ENCODE measurements at places on chromosomes 5 and 9. TPM values are rescaled to one million over a fixed set of nuclear protein-coding genes. Genes with fewer than 3 reads are reported as not detected.

The CBY3 gene
- not detected for total RNA-seq

The PAPPA gene
- 219 TPM for total RNA-seq

DNA sequence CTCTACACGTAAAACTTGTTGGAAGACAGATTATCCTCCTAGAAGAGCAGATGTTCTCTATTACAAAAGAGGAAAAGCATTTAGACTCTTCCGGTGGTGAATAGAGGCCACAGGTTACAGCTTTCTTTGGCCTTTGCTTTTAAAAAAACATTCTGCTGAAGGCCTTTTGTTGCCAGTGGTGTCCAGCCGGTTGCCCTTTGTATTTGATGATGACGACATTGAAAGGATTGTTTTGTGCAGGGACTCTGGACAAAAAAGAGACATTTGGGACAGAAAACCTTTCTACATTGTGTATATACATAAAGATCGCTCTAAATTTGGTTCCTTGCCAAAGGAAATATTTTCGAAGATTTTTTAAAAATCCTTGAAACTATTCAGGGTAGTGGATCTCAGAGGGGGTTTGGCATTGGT is 180.3 kb downstream of the C9orf152 start:
- DNase-seq = no peak

DNA sequence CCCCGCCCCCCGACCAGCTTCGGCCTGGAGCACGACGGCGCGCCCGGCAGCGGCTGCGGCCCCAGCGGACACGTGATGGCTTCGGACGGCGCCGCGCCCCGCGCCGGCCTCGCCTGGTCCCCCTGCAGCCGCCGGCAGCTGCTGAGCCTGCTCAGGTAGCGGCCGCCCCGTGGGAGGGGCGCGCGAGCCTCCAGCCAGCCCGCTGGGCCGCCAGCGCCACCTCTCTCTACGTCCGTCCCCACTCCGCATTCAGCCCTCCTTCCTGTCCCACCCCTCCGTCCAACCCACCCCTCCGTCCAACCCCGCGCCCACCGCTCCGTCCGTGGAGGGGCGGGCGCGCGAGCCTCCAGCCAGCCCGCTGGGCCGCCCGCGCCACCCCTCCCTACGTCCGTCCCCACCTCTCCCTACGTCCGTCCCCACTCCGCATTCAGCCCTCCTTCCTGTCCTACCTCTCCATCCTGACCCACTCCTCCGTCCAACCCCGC is 6.5 kb downstream of the ADAMTS13 start:
- no peak for DNase-seq

DNA sequence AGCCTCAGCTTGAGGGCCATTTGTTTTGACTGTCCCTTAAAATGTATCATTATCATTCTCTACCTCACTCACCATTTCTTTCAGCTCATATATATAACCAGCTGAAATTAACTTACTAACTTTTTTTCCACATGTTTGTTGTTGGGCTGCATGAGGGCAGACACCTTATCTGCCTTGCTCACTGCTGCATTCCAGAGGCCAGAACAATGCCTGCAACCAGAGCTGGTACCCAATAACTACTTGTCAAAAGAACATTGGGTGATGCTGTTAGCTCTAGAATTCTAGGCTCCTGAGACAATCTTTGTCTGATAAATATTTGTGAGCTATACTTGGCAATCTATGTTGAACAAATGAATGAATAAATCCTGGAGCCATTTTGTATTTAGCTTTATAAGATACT is 68.3 kb downstream of the HTR4 start:
- DNase-seq = no peak

GRCh38 chr5:65481171-65481581 is 544 bp downstream of the ADAMTS6 start:
- no peak for DNase-seq

DNA sequence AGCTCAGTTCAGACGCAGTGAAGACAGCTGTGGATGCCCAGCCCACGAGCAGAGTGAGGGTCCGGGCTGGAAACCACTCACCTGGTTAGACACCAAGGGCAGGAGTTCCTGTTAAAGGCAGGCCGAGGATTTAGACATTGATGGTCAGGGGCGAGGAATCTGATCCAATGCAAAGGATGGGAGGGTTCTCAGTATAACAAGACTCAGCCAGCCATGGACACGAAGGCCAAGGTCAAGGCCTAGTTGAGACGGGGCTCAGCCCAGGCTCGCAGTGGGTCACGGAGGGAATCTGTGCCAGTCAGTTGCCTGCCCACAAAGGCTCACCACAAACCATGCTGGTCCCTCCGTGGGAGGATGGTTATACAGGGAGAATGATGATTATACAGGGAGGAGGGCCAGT is 63.3 kb upstream of the FCN1 start:
- DNase-seq = no peak

- no peak for DNase-seq
Observed at GRCh38 chr5:17436350-17436749, 61.7 kb upstream of the TAF11L2 start.

The MYORG gene
- 5.3 TPM for total RNA-seq

The QRFP gene
- total RNA-seq = not detected
